Upper lobe of left lung (tissue), 6 donors: ENCODE measurements at places on chromosomes 16 and 17.

DNA sequence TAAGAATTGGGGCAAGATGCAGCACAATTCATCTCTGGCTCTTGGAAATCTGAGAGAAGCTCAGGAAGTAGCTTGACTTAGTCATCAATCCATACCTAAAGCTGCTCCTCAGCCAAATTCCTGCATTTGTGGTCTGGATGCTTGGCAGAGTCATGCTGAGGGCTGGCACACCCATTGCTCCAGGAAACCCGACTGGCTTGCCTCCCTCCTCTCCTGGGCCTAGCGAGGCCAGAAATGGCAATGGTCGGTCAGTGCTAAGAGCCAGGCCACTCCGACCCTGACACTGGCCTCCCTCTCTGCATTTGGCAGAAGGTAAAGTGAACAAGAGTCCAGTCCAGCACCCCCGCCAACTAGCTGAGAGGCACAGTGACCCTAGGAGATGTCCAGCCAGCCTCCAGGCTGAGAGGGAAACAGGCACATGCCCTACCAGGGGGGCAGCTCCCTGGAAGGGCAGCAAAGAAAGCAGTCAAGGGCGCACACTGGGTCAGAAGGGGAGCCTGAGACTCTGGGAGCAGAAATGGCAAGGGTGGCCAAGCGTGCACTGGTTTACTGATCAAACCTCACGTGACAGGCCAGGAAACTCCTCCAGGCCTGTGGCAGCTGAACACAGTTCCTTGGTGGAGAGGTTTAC is 10.0 kb downstream of the POLDIP2 start:
- no peaks in the 10 kb centered on the region for H3K27me3 ChIP-seq
- peak overlapping the region; percentile 43 for H3K27ac ChIP-seq
- no peak for DNase-seq
- peaks cover 100% of the 10 kb centered on the region for H3K36me3 ChIP-seq

DNA sequence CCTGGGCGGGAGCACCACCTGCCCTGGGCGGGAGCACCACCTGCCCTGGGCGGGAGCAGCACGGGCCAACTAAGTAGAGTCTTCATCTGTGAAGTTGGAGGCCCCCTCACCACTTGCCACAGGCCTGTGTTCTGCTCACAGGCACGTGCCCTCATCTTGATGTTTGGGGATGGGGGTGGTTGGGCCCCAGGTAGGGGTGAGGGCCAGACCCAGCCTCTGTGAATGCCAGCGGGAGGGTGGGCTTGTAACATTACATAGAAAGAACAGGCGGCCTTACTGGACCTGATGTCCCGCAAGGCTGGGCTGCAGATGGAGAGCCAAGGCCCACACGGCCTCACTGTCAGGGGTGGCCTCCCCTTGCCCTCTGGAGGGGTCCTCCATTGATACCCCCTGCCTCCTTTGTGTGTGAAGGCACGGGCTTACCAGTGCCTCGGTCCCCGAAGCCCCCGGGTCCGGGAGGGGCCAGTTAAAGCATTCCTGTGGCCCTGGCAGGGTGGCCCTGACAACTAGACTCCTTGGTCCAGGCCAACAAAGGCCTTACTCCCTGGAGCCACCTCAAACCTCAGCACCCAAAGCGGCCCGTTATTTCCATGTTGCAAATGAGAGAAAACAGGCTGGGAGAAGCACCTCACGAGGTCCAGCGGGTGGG is 1.1 kb upstream of the SLC16A3 start:
- DNase-seq: no peak
- peak overlapping the region; percentile 99 for H3K27ac ChIP-seq
- no peaks in the 10 kb centered on the region for H3K36me3 ChIP-seq
- peaks cover 38% of the 10 kb centered on the region for H3K4me1 ChIP-seq

DNA sequence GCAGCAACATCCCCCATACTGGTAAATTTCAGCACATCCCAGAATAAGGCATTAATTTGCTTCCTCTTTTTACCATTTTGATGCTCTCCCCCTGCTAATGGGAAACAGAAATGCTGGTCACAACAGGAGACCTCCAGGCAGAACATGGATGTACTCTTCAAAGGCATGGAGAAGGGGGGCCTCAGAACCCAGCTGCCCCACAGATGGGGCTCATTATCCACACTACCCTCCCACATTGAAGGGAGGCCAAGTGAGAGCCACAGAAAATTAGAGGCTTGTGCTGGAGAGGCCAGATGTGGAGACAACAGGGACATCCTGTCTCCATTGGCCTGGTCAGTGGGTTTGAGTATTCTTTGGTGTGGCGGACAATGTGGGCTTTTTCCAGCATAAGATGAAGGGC is 150.1 kb upstream of the CDH11 start:
- DNase-seq: no peak
- no peak overlapping the region for H3K4me3 ChIP-seq
- H3K27ac ChIP-seq: no peak overlapping the region
- no peaks in the 10 kb centered on the region for H3K36me3 ChIP-seq
- H3K27me3 ChIP-seq: no peaks in the 10 kb centered on the region
- H3K4me1 ChIP-seq: no peaks in the 10 kb centered on the region

GRCh38 chr17:15078570-15078969 is 186.6 kb downstream of the PMP22 start:
- H3K27me3 ChIP-seq: no peaks in the 10 kb centered on the region
- H3K36me3 ChIP-seq: no peaks in the 10 kb centered on the region
- H3K4me3 ChIP-seq: no peak overlapping the region
- no peak for DNase-seq
- no peak overlapping the region for H3K27ac ChIP-seq

- no peak overlapping the region for H3K27ac ChIP-seq
- no peaks in the 10 kb centered on the region for H3K36me3 ChIP-seq
- DNase-seq: no peak
- H3K4me3 ChIP-seq: no peak overlapping the region
- peaks cover 17% of the 10 kb centered on the region for H3K4me1 ChIP-seq
Observed at GRCh38 chr16:49756775-49757558, 98.9 kb downstream of the ZNF423 start.

- H3K36me3 ChIP-seq: no peaks in the 10 kb centered on the region
- no peaks in the 10 kb centered on the region for H3K4me1 ChIP-seq
- no peak for DNase-seq
- no peak overlapping the region for H3K4me3 ChIP-seq
- H3K27me3 ChIP-seq: no peaks in the 10 kb centered on the region
Observed at GRCh38 chr16:28304214-28304613, 11.9 kb downstream of the SBK1 start.

- no peaks in the 10 kb centered on the region for H3K27me3 ChIP-seq
- no peaks in the 10 kb centered on the region for H3K36me3 ChIP-seq
- DNase-seq: no peak
- H3K4me3 ChIP-seq: no peak overlapping the region
Observed at GRCh38 chr17:29595107-29595942, 2.4 kb downstream of the ANKRD13B start.

DNA sequence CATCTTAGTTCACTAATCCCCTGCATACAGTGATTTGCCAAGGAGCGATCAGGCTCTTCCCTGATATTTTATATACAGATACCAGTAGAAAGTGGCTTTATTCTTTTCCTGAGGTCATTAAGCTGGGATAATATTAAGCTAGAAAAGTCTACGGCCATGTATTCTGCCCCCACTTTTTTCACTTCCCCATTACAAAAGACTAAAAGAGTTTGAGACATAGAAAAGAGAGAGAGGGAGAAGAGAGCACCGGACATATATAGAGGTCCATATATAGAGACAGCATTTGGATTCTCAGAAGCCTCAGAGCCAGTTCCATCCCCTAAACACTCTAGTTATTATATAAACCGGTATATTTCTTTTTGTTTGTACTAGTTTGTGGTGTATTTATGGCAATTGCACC is 166.5 kb upstream of the ANKFN1 start:
- H3K4me1 ChIP-seq: no peaks in the 10 kb centered on the region
- no peaks in the 10 kb centered on the region for H3K36me3 ChIP-seq
- H3K27me3 ChIP-seq: no peaks in the 10 kb centered on the region
- H3K27ac ChIP-seq: no peak overlapping the region
